HFF-Myc (cell line): ENCODE measurements at places on chromosomes 16 and 17.

- DNase-seq, result no peak
Observed at GRCh38 chr16:30892670-30893416, 1.0 kb downstream of the BCL7C start.

- DNase-seq, result no peak
Observed at GRCh38 chr17:48749621-48750553, 21.3 kb upstream of the HOXB13 start.

- no peak for DNase-seq
Observed at GRCh38 chr16:1164382-1164781, 11.5 kb downstream of the CACNA1H start.

- DNase-seq, result no peak
Observed at GRCh38 chr17:20774472-20775135, 195.1 kb downstream of the CDRT15L2 start.

DNA sequence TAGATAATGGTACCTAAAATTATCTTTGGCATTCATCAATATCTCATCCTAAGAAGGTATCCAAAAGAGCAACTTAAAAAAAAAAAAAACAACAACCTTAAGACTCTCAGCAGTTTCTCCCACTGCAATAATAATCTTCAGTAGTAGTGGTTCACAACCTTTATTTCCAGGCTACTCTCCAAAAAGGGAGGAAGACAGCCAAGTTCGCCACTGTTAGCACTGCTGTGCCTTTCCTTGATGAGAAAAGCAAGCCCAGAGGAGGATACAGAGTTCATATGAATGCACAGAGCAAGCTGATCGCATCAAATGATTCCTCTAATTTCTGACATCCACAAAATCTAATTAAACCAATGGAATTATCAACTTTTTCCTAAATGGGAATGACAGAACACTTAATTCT lies 199.4 kb downstream of the AATF start:
- DNase-seq, result no peak

- no peak for DNase-seq
Observed at GRCh38 chr17:28885951-28886350, 11.6 kb downstream of the FLOT2 start.

- no peak for DNase-seq
Observed at GRCh38 chr17:78197147-78197832, 10.1 kb downstream of the AFMID start.

- no peak for DNase-seq
Observed at GRCh38 chr17:67575325-67575724, 142.4 kb upstream of the NOL11 start.

DNA sequence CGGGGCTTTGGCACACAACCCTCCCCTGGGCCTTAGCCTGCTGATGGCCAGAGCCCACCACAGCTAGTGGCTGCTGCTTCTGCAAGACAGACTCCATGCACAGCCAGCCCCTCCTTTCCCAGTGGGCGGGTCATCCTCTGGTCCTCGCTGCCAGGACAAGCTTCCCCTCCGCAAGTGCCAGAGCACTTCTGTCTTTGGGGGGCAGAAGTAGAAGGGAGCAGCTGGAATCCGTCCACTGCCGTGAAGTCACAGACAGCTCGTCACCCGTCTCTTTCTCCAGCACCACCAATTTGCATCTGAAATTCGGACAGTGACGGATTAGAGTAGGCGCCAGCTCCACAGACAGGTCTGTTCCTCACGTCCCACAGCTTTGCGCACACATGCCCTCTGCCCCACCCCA lies 31.3 kb upstream of the NAT9 start:
- no peak for DNase-seq

DNA sequence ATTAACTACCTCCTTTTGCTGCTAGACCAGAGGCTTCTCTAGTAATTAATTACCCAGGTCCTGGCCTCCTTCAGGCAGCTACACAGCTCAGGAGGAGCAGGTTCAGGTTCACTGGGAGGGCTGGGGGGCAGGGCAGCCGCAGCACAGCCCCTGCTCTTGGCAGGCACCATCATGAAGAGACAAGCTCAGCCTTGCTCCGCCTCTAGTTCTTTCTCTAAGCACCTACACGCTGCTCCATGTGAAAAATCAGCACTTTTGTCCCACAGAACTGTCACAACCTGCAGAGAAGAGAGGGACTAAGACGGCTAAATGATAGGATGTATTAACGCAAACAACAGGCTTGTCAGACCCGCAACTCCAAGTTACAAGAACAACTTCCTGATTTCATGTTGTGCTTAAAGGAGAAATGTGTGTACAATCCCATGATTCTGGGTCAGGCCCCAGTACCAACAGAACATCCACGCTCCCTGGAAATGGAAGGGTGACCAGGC lies 53.4 kb downstream of the GRB2 start:
- DNase-seq, result no peak

DNA sequence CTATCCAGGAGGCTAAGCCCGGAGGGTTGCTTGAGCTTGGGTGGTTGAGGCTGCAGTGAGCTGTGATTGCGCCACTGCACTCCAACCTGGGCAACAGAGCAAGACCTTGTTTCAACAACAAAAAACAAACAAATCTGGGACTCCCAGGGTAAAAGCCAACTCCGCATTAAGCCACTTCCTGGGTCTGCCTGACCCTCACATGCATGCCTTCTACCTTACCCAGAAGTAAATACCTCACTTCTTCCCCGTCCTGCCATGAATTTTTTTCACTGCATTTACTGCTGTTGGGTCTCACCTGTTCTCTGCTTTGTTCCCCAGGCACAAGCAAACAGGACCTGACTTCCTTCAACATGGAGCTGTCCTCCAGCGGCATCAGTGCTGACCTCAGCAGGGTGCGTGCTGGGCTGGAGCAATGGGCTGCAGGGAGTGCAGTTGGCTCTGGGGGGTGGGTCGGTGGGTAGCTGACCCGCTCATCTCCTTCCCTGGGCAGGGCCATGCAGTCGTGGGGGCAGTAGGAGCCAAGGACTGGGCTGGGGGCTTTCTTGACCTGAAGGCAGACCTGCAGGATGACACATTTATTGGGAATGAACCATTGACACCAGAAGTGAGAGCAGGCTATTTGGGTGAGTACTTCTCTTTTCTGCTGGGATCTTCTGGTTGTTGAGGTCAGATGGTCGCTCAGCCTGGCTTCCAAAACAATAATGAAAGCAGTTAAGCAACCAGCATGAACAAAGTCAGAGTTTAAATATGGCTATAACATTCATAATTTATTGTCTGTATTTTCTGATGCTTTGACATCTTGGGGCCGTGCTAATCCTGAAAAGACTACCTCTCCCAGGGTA lies 16.4 kb downstream of the ITGAL start:
- DNase-seq, result no peak
